Activated T-cell treated with anti-CD3 and anti-CD28 coated beads for 48 hours (primary cell): ENCODE measurements at places on chromosomes 16 and 17.

DNA sequence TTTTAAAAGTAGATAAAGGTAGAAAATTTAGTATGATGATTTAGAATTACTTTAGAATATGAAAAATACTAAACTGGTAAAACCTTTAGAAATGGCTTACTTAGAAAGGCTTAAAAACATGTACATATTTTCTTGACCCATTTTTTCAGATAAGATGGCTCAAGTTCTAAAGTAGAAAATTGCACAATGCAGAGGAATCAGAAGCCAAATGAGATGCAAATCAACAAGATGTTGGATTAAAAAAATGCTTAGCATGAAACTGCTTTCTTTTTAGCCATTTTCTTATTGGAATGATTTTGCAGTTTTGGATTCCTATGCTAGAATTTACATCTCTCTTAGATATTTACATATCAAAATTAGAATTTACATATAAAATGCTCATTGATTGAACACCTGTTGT lies 1.5 kb upstream of the KRTAP3-1 start:
- DNase-seq = no peak

DNA sequence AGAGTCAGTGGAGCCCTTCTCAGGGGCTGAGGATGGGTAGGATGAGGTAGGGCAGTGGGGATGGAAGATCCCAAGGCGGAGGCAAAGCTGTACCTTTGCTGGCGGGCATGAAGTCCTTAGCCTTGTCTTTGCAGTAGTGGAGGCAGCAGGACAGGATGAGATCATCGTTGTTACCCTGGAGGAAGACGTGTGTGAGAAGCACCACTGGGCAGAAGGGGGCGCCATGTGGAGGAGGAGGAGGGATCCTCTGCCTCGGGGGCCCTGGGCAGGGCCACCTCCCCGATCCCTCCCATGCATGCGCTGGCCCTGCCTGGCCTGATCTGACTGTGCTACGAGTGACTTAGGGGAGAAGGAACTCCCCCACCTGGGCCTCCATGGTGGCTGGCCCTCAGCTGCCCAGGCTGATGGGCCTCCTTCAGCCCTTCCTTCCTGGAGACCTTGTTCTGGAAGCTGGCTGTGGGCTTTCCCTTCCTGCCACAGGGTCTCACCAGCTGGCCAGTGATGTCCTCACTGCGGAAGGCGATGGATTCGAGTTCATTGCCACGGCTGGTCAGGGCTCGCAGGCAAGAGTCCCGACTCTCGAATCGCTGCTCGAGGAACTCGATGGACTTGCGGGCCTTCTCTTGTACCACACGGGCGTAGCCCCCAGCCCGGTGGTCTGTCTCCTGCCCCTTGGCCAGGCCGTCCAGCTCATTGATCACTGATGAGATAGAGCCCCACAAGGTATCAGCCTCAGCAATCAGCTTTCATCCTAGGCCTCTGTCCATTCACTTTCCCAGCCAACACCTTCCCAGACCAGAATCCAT lies 10.3 kb downstream of the HIC1 start:
- DNase-seq = peak; percentile 76

DNA sequence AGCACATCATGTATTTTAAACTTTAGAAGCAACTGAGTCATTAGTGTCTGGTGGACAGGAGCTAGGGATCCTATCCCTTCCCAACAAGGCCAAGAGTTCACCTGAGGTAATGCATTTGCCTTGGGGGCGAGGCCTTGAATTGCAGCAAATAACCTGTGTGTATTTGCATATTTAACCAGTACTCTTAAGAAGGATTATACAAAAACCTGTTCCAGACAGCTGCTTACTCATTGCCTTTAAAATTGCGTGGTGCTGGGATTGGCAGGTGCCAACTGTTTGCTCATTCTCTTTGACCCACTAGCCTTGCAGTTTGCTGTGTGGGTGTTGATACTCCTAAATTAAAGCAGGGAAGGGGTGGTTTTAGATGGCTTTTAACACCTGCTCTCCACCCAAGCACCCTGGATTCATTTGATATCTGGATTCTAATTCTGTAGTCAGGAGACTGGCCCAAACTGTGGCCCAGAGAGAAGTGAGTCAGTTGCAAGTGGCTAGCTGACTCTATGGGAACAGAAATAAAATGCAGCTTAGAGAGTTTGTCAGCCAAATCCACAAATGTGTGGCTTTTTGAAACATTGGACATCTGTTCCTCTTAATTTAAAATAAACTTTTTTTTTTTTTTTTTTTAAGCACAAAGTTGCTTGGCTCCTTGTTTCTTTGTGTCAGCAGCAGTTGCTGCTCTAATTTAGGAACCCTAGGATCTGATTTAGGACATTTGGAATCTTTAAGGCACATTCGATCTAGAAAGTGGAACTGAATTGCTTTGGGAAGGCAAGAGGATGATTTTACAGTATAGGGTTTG lies 46.9 kb downstream of the TUBD1 start:
- DNase-seq = no peak

DNA sequence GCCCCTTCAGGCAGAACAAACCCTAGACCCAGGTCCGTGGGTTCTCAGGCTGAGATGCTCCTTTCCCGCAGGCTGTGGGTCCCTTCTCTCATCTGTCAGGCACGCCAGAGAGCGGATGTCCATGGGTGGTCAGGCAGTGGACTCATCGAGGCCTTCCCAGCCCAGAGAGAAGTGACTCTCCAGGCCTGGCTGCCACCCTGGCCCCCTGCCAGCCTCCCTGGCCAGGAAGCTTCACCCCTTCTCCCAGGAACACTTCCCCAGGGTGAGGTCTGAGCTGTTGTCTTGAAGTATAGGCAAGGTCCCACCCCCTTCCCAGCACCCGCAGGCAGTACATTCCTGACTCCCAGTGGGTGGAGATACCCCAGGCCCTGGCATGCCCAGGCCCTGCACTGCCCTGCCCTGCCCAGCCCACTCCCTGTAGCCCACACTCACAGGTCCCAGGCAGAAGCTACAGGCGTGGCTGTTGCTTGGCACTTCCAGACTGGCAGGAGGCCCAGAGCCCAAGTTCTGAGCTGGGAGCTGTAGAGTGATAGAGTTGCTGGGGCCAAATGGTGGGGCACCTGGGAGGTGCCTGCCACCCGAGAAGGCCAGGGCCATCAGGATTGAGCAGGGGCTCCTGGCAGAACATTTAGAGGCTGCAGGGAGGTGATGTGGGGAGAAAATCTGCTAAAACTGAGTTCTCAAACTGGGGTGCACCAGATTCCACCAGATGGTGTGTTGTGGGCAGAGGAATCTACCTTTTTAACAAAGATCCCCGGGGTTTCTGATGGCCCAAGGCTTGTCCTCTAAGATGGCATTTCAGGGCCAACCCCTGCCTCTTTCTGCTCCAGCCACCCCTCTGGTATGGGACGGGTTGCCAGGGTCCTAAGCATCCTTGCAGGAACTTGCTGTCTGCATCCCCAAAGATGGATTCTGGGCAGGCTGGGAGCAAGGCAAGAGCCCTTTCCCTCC lies 6.7 kb downstream of the ITGA3 start:
- DNase-seq = no peak

DNA sequence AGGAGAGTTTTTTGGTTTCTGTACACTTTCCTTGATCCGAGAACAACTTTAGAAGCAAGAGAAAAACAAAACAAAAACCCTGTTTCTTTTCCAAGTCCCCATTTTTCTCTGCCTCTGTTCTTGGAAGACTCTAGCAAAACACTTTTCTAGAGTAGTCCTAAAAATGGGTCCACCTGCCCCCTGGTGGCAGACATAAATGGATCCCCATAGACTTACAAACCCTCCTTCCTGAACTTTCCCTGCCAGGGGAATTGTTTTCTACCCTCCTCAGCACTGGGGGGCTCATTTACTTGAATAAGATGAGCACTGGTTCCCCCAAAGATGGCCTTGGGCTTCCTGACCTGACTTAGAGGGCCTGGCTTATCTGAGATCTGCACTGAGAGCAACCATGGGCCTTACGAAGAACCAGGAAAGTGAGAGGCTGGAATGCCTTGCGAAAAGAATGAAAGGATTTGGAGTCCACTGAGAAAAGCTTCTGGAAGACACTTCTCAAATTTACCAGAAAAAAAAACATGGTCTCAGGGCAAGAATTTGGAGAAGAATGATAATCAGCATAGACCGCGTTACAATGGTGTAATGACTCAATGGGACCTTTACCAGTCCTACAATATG lies 48.0 kb upstream of the CDYL2 start:
- peak; percentile 10 for DNase-seq

DNA sequence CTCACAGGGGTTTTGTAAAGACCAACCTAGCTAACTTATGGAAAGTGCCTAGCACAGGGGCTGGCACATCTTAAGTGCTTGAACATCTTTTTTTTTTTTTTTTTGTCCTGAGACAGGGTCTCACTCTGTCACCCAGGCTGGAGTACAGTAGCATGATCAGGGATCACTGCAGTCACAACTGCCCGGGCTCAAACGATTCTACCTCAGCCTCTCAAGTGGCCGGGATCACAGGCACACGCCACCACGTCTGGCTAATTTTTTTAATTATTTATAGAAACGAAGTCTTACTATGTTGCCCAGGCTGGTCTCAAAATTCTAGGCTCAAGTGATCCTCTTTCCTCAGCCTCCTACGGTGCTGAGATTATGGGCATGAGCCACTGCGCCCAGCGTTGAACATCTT lies 1.3 kb downstream of the LYRM9 start:
- DNase-seq = no peak

- DNase-seq = no peak
Observed at GRCh38 chr17:70202840-70203239, 33.5 kb downstream of the KCNJ2 start.

- no peak for DNase-seq
Observed at GRCh38 chr17:44628243-44629188, 27.8 kb upstream of the MEIOC start.

GRCh38 chr16:2155977-2156848 lies 631 bp downstream of the TRAF7 start:
- DNase-seq = no peak

- DNase-seq = no peak
Observed at GRCh38 chr17:40778461-40778860, 3.9 kb downstream of the KRT27 start.

DNA sequence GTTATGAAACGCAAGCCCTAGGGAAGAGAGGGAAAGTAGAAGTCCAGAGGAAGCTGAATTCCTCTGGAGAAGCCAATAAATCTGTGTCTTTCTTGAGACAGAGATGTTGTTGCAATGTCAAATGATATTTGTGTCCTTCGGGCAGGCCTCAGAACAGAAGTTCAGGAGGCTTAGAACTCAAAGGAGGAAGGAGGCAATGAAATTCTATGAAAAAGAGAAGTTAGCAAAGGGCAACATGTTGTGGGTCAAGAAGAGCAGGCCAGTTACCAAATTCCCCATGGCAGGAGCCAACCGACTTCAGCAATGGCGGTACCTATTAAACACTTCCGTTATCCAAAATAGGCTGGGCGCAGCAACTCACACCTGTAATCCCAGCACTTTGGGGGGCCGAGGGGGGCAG lies 109.0 kb upstream of the DHX40 start:
- no peak for DNase-seq

GRCh38 chr16:87721622-87722585 lies 43.9 kb downstream of the KLHDC4 start:
- no peak for DNase-seq

DNA sequence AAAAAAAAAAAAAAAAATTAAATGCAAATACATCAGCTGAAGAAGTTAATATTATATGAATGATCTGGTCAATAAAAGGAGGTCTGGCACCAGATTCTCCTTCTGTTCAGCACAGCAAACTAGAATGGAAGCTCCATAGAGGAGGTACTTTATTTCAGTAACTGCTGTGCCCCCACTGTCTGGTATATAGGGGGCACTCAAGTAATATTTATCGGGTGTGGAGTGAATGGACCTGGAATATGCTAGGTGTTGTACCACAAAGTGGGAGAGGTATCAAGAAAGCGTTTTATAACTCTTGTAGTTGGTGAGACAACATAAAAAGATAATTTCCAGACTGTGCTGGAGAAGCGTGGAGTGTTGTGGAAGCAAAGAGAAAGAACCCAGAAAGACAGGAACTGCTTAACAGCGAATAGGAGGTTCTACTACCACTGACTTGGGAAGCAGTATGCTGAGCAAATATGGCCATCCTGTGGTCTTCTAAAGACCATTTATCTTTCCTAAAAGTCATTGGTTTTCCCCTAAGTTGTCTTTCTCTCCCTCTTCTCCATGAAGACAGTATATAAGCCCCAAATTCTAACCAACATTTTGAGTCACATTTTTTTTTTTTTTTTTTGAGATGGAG lies 12.2 kb upstream of the PRKCA start:
- DNase-seq = no peak
